HCEC 1CT (cell line): ENCODE measurements at places on chromosomes 6 and 20.

DNA sequence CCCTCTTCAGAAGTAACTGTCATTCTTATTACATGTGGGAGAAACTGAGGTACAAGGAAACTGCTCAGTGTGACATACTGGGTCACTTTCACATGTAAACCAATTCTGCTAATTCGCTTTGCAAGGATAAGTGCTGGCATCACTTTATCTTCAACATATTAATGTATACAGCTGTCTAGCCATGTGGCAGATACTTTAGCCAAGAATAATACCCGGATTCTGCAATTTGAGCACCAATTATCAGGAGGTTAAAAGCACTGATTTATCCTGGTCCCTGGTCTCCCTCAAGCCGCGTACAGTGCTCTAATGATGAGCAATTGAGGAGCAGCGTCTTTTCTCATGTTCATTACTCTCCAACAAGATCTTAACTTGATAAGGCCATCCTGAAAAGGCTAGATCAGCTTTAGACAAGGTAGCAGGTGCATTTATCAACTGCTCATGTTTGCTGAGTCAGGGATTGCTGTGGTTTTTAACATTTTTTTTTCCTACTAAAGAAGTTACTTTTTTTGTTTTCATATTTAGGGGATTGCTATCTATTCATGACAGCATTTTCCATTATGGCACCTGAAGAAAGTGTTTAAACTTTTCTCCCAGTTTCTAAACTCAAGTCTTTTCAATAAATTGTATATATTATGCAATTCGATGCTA lies 1066.3 kb upstream of the MAP3K7 start:
- DNase-seq = no peak

- peak; percentile 73 for DNase-seq
These were observed 8.1 kb upstream of the TSPYL1 start for GRCh38 chr6:116287689-116288282.

- DNase-seq = peak; percentile 89
These were observed 89.8 kb upstream of the UST start for GRCh38 chr6:148657048-148657447.

GRCh38 chr20:36720510-36720909 lies 25.4 kb downstream of the NDRG3 start:
- peak; percentile 8 for DNase-seq

DNA sequence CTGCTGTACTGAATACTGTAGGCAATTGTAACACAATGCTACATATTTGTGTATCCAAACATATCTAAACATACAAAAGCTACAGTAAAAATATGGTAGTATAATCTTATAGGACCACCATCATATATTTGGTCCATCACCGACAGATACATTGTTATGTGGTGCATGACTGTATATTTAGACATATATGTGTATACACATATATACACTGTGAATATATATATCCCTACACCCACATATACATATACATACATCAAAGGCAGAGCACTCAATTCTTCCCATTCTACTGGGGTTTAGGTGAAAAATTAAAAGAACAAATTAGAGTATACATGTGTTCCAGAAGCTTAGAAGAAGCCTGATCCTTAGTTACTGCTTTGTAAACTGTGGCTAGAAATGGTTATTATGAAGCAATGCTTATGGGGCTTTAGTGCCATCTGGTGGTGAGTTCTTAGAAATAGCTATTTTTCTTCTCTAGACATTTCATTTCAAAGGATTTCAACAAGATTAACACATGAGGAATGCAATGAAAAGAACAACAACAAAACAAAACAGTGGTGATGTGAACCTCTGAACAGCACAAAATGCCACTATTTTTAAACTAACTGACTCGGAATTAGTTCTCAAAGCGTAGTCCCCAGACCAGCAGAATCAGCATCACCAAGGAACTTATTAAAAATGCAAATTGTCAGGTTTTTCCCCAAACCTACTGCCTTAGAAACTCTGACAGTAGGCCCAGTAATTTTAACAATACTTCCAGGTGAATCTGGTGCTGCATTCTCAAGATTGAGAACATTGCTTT lies 38.0 kb downstream of the PKHD1 start:
- DNase-seq = peak; percentile 28

DNA sequence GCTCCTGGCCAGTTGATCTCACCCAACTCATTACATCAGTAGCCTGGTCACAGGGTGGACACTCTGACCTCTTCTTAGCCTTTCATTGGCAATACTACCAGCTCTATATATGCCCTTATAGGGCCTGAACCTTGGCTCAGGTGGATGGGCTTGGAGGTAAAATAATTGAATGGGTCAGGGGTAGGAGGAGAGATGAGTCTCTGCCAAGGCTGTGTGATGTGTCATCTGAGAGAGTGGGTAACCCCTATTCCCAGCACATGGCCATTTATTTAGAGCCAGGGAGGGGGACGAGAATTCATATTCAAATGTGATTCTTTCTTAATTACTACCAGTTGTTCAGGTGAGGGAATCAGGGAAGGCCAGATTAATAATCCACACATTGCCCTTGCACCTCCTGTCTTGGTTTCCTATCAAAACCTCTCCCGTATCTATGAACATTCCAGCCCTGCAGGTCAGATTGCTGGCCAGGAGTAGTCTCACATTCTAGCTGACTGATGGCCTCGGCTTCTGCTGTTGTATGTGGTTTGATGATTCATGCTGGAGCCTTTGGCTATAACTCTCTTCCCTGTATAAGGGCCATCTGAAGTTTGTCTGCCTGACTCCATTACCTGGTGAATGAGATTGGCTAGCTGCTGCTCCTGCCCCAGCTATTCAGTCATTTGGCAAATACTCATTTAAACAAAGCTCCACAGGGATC lies 13.4 kb downstream of the C20orf173 start:
- DNase-seq = peak; percentile 80

DNA sequence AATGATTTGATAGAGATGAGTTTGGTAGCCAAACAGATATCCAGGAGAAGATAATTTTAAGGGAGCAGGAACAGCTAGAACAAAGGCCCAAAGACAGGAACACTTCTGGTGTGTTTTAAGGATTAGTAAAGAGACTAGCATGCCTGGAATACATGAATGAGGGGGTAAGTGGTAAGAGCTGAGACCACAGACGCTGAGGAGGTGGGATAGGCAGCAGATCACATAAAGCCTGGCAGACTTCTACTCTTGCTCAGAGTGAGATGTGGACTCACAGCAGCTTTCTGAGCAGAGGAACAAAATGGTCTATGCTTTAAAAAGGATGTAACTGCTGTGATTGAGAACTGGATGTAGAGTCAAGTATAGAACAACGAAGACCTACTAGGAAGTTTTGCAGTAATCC lies 100.1 kb downstream of the EPHA7 start:
- no peak for DNase-seq

DNA sequence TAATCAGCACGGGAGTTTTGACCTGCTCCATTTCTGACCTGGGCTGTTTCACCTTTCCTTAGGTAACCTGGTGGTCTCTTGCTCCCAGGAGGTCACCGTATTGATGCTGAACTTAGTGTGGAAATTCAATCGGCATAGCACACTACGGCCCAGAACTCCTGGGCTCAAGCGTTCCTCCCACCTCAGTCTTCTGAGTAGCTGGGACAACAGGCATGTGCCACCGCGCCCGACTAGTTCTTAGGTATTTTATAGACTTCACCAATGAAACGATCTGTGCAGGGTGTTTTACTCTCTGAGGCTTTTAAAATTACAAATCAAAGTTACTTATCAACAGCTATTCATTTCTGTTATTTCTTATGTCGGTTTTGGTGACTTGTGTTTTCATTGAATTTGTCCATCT lies 42.1 kb downstream of the ATG5 start:
- DNase-seq = no peak

DNA sequence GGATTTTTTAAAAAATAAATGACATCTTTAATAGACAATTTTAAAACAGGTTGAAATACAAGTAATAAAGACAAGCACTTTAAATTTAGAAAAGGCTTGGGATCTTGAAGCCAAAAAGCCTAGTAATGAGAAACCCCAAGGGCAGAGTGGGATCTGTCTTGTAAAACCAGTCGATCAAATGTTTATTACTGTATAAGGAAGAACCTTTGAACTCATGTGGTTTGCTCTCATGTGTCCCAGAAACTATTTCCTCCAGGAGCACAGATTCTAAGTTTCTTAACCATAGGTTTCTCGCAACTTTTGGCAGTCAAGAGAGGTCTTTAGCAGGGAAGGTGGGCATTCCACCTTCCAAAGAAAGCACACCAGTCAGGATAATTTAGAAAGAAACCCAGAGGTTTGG lies 541.7 kb upstream of the BTBD3 start:
- DNase-seq = no peak

DNA sequence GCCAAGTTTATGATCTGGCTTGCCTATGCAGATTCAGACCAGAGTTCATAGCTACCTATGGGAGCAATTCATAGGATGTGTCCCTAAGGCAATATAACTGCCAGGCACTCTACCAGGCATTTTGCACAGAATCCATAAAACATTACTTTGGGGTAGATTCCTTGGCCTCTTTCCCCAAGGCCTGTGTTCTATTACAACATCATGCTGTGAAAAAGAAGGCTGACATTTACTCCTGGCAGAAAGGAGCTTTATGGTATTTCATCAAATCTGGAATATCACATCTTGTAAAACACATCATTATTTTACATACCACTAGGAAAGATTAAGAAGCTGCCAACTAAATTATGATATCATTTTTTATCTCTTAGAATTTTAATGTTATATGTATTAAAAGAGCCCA lies 287.0 kb upstream of the MARCKS start:
- no peak for DNase-seq

- no peak for DNase-seq
These were observed 64.9 kb downstream of the ADAT2 start for GRCh38 chr6:143385636-143386035.

DNA sequence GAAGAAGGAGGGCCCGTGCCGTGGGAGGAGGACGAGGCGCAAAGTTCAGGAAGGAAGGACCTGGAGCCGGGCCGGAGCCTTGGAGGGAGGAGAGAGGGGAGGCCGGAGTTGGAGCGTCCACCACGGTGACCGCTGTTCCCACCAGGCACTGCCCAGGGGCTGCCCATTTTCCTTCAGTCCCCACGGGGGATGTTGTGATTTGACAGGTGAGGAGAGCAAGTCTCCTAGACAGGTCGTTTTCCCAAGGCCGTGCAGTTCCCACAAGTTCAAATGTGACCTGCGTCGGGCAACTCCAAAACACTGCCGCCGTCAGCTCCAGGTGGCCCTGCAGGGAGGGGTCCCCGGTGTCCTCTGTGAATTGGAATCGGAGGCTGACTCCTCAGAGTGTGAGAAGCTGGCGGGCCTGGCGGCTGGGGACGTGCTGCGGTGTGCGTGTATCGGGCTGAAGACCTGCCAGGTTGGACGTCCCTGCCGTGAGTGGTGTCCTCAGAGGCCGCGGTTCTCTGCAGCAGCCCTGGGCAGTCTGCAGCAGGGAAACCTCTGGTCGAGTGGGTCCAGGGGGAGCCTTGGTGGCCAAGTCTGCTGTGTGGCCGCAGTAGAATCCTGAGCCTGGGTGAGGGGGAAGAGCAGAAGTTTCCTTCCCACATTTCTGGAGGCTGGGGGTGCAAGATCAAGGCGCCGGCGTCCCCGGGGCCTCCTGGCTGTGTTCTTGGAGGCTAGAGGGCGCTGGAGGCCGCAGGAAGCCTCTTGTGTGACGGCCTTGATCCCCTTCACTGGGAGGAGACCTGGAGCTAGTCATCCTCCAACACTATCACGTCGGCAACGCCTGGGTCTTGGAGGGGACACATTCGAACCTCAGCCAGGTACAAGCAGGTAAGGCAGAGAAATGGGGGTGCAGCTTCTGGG lies 115.1 kb upstream of the FRMD1 start:
- DNase-seq = no peak

DNA sequence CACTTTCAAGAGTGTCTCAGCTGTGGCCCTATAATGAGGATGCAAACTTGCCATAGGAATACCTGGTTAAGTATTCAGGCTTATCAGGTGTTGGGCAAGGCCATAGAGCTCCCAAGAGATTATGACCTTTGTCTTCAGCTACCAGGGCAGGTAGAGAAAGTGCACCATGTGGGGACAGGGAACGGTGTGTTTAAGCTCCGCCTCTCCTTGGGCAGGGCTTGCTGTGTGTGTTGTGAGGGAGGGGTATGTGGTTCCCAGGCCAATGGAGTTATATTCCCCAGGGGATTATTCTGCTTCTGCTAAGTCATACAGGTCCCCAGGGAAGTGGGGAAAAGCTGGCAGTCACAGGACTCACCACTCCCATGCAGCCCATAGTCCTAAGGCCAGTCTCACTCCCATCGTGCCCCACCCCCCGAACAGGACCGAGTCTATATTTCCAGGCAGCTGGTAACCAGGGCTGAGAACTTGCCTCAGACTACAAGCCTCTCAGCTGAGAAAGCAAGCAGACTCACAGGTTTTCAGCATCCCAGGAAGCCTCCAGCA lies 660.2 kb downstream of the HTR1B start:
- DNase-seq = no peak

DNA sequence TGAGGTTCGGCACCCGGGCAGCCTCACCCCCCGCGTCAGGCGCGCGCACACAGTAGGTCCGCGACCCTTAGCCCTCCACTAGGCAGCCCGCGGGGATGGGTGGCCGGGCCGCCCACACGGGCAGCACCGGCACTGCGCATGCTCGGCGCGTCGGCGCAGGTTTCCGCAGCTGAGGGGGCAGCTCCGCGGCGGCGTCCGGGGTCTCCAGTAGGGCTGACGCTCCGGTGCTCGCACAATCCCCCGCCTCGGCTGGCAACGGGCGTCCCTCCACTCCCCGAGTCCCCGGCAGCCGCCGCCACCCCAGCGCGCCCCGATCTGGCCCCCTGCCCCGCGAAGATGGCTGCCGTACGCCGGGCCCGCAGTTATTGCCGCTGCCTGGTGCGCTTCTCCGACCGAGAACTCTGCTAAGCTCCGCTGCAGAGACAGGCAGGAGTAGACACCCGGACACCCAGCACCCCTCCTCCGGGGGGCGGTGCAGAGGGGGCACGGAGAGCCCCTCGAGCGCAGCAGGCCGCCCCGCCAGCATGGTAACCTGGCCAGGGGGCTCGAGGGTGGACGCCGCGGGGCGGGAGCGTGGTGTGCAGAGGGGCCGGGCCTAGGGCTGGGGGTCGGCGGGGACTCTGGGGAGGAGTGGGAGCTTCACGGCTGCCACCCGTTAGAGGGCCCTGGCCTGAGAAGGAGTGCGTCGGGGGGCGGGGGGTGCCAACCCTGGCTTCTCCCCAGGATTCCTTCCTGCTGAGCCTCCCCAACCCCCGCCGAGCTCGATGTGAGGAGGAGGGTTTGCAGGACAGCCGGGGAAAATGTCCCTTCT lies at the start of gene FBXO9:
Gene FBXO9 (plus strand): TSS at position 139 of the 811 bp plus-strand sequence. CDS start 386 bp downstream, at position 525.
- DNase-seq = peak; percentile 56

- peak; percentile 100 for DNase-seq
These were observed 70.3 kb downstream of the SCAND1 start for GRCh38 chr20:35883778-35884540.

DNA sequence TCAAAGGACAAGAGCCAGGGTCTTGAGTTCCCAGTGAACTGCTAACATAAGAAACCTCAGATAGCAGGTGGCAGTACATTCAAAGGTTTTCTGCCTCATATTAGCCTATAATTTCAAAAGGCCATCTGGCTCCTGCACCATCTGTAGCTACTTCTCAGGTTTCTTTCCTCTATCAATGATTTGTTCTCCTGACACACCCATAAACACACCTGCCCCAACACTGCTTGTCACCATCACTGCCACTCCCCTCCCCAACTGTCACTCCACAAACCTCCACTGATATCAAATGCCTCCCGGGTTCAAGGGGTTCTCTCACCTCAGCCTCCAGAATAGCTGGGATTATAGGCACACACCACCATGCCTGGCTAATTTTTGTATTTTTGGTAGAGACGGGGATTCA lies 152.7 kb upstream of the SLC22A16 start:
- no peak for DNase-seq
